T1000 (cell line): ENCODE measurements at places on chromosomes 16 and 17.

GRCh38 chr16:79662669-79663313 lies 62.3 kb upstream of the MAF start:
- no peak for DNase-seq

- no peak for DNase-seq
Measured at GRCh38 chr17:16040710-16041251, 41.2 kb downstream of the TTC19 start.

- DNase-seq, result peak; percentile 5
Measured at GRCh38 chr16:65336160-65336559, 214.3 kb upstream of the CDH11 start.

GRCh38 chr16:85419503-85420408 lies 193.4 kb upstream of the GSE1 start:
- DNase-seq, result no peak

GRCh38 chr17:28573040-28573380 lies 1.7 kb upstream of the PIGS start:
- DNase-seq, result no peak

DNA sequence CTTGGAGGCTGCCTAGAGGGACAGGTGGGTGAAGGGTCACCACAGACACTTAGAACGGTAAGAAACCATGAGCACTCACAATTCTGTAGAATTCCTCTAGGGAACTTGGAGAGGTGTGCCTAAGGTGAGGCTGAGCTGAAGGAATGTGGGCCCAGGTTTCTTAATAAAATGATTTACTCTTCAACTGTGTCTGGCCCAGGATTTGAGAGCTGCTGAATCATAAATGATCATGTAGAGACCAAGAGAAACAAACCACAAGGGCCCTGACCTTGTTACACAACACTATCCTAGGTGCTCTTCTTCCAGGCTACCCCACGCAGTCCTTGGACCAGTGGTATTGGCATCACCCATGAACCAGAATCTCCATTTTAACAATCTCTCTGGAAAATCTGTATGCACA lies 27.7 kb downstream of the ZNF18 start:
- DNase-seq, result no peak

DNA sequence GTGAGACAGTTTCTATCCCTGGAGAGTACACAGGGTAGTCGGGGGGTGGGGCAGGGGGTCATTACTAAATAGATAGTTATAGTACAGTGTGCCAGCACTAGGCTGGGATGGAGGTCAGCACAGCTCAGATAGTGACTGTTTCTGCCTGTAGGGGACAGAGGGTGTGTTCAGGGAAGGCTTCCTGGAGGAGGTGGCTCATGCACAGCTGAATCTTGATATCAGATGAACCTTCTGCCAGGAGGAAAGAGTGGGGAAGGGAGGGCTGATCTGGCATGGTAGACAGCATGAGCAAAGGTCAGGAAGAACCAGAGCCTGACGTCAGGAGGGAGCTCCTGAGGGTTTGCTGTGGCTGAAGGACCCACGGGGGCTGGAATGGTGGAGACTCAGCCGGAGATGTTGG lies 56.6 kb downstream of the OR1D5 start:
- DNase-seq, result no peak

GRCh38 chr17:39193346-39193745 lies 4.1 kb downstream of the CACNB1 start:
- no peak for DNase-seq

DNA sequence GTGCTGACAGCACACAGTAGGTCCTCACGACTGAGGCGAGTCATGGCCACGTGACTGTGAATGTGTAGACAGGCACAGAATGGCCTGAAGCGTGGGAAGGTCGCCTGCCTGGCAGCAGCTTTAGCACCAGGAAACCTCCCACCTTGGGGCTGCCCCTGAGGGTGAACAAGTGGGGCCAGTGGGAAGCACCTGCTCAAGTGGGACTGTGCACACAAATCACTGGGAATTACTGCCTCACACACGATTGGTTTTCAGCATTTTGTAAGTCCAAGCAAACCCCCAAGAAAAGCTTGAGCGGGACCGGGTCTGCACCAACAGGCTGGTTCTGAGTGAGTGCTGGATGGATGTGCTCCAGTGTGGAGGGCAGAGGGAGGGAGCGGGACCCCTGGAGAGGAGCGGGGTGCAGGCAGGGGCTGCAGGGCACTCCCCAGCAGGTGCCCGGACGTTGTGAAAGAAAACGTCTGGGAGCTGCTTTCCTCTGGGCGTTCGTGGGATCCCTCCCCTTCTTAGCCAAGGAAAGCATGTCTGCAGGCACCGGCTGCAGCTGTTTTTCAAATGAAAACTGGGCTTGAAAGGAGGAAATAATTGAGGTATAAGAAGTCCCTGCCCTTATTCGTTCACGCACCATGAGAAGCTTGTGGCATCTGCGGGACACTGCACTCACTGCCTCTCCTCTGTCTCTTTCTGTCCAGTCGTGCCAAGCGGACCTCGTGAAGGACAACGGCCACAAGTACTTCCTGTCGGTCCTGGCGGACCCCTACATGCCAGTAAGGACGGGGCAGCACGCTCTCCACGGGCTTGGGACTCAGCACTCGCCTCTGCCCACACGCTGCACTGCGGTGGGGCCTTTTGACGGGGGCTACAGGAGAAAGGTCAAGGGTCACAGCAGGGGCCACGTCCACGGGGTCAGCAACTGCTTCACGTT lies 111.7 kb upstream of the CHMP6 start:
- no peak for DNase-seq

DNA sequence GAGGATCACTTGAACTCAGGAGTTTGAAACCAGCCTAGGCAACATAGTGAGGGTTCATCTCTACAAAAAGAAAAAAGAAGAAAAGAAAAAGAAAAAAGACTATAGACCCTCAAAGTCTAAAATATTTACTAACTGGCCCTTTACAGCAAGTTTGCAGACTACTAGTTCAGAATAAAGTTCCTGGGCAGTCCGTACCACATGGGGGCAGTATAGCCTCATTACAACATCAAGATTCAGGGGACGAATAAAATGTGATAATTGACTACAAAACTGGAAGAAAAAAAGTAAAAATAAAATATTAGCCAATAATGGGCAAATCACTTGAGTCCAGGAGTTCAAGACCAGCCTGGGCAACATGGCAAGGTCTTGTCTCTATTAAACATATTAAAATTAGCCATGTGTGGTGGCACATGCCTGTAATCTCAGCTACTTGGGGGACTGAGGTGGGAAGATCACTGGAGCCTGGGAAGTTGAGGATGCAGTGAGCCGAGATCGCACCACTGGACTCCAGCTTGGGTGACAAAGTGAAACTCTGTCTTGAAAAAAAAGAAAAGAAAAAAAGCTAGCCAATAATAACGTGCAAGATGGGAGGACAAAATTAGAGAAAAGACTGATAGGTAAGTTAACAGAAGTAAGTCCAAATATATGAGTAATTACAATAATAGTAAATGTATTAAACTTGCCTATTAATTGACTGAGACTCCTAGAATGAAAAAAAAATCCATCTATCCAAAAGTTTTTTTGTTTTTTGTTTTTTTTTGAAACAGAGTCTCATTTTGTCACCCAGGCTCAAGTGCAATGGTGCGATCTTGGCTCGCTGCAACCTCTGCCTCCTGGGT lies 129.4 kb upstream of the SEC14L1 start:
- DNase-seq, result peak; percentile 55

DNA sequence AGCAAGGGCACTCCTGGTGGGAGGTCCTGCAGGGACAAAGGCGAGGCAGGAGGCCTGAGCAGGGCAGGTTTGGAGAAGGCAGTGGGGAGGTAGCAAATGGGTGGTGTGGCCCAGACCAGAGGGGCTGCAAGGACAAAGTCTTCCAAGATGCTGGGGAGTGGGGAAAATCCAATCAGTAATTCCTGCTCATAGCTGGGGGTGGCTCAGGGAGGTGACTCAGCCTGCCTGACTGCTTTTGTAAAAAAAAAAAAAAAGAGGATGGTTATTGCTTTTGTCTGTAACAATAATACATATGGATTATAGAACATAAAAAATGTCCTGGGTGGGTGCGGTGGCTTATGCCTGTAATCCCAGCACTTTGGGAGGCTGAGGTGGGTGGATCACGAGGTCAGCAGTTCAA lies 5.2 kb downstream of the IL34 start:
- no peak for DNase-seq

DNA sequence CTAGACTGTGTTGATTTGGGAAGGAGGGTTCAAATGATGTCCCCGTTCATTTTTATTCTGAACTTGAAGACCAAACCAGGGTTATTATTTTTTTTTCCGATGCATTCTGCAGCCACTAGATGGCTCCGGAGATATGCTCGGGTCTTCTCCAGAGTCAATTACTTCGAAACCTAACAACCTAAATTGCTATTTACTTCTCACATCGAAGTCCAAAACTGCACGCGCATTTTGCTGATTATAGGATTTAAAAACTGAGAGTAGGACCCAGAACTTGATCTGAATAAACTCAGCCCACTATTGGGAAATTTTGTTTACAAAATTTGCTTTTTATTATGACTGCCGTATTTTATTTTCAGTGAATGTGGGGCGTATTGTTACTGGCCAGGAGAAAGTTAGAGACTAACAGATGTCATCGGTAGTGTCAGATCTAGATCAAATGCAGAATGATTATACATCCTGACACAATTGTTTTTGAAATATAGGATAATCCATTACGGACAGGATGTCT lies 263.8 kb downstream of the HS3ST3A1 start:
- peak; percentile 12 for DNase-seq

- DNase-seq, result no peak
Measured at GRCh38 chr17:31548709-31549108, 157.2 kb downstream of the RAB11FIP4 start.

GRCh38 chr17:40541060-40541872 lies 24.0 kb downstream of the CCR7 start:
- DNase-seq, result no peak

GRCh38 chr17:49795372-49795771 lies 6.9 kb downstream of the KAT7 start:
- no peak for DNase-seq

DNA sequence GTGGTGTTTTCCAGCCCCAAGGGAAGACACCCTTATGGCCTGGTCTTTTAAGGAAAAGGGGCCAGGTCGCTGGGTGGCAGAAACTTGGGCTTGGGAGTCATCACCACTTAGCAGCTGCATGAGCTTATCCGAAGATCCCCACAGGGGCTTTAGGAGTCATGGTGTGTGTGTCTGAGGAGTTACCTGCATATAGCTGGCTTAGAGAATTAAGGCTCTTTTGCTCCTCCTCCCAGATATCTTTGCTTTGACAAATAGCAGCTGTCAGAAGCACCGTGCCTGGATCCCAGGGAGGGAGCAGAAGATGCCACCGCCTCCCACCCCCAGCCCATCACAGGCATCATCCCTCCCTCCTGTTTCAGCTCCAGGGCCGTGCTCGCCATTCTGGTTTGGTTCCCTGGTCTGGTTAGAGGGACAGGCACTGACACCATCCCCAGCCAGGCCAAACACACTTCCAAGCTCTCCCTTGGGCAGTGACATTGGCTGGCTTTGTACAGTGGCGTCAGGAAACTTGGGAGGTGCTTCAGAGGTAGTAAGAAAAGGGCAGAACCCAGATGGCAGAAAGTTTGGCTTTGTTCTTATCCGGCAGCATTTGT lies 17.4 kb downstream of the LDHD start:
- DNase-seq, result no peak

- no peak for DNase-seq
Measured at GRCh38 chr17:82830249-82830661, 9.6 kb downstream of the ZNF750 start.

DNA sequence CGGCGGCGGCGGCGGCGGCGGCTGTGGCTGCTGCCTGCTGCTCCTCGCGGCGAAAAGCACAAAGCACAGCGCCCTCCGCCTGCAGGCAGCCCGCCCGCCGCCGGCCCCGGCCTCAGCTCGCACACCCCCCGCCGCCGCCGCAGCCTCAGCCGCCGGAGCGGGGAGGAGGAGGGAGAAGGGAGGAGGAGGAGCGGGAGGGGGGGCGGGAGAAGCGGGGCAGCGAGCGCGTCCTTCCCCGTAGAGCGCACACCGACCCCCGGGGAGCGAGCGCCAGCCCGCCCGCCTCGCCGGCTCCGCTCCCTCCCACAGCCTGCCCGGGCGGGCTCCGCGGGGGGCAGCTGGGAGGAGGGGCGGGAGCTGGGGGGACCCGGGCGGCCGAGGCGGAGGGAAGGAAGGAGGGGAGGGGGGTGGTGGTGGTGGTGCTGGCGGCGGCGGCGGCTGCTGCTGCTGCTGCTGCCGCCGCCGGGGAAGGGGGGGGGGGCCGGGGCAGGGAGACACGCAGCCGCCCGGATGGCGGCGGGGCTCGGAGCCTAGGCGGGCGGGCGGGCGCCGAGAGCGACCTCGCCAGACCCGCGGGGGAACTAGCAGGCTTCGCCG lies at the start of gene UBTF:
TSS of gene UBTF (minus strand) at position 60 of the 597 bp plus-strand sequence. CDS start 1,446 bp downstream, outside the sequence.
- DNase-seq, result peak; percentile 58

- DNase-seq, result no peak
Measured at GRCh38 chr17:205148-205669, 23.8 kb upstream of the DOC2B start.

DNA sequence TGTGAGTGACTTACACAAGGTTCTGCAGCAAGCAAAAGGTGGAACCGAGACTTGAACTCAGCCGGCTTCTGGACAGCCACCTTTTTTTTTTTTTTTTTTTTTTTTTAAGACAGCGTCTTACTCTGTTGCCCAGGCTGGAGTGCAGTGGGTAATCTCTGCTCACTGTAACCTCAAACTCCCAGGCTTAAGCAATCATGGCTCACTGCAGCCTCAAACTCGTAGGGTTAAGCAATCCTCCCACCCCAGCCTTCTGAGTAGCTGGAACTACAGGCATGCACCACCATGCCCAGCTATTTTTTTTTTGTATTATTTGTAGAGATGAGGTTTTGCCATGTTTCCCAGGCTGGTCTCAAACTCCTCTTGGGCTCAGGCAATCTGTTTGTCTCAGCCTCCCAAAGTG lies 55.2 kb upstream of the GOT2 start:
- DNase-seq, result no peak

DNA sequence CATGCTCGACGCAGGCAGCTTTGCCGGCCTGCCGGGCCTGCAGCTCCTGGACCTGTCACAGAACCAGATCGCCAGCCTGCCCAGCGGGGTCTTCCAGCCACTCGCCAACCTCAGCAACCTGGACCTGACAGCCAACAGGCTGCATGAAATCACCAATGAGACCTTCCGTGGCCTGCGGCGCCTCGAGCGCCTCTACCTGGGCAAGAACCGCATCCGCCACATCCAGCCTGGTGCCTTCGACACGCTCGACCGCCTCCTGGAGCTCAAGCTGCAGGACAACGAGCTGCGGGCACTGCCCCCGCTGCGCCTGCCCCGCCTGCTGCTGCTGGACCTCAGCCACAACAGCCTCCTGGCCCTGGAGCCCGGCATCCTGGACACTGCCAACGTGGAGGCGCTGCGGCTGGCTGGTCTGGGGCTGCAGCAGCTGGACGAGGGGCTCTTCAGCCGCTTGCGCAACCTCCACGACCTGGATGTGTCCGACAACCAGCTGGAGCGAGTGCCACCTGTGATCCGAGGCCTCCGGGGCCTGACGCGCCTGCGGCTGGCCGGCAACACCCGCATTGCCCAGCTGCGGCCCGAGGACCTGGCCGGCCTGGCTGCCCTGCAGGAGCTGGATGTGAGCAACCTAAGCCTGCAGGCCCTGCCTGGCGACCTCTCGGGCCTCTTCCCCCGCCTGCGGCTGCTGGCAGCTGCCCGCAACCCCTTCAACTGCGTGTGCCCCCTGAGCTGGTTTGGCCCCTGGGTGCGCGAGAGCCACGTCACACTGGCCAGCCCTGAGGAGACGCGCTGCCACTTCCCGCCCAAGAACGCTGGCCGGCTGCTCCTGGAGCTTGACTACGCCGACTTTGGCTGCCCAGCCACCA lies 9.7 kb downstream of the VASN start:
- DNase-seq, result no peak
